ENCODE measurements at places on chromosomes 2 and 18.

- DNase-seq, result no peak
Measured at GRCh38 chr2:140596447-140596846, 1534.4 kb downstream of the LRP1B start.

DNA sequence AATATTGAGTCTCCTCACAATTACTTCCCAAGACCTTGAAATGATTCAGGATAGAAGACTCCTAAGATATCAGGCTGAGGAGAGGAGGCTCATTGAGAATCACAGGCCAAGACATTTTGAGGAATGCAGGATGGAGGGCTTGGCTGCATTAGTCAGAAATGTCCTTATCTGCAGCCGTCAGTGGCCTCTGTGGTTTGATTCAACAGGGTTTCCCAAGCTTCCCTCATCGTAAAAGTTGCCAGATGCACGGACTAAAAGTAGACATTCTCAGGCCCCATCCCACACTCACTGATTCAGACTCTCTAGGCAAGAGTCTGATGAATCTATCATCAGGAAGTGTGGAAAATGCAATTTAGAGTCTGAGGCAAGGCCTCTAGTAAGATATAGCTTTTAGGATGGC is 34.0 kb upstream of the TMEM178A start:
- DNase-seq, result no peak

DNA sequence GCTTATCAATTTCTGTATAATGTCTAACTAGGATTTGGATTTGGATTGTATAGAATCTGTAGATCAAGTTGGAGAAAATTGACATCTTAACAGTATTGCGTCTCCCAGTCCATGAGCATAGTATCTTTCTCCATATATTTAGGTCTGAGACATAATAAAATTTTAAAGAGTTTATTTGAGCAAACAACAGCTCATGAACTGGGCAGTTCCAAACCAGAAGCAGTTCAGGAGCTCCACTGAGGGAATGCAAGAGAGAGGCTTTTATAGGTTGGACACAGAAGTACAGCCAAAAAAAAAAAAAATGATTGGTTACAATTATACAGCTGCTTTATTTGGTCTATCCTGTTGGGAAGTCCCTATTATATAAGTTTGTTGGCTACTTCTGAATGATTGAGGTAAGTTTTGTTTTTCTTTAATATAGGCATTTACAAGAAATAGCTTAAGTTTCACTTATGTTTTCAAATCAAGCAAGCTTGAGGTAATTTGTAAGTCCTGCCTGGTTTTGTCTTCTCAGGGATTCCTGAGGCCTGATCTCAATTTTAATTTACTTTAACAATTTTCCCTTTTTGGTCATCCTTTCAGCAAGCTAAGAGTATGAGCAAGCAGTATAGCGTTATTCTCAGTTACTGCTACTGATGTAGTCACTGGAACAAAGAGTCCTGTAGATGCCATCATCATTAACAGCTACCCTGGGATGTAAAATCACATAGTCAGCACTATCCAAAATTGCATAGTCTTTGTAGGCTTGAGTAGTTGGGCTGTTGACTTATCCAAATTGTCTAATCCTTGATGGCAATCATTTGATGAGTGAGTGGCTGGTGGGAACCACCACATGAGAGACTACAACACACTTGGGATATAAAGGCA is 27.5 kb upstream of the RUFY4 start:
- DNase-seq, result no peak

DNA sequence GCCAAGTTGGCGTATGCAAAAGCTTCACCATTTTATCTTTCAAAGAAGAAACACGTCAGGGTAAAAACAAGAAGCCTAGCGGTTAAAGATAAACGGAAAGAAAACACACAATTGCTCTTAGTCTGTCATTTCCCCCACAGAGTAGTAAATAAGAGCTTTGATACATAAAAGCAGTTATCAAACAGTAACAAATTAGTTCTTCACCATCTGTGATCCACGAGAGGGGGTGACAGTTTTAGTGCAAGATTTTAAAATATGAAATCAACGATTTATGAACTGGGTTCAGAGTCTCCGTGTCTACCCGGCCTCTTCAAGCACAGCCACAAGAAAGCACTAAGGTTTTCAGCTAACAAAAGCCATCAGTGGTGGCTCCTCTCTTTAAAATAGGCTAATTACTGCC is 703.9 kb upstream of the ID2 start:
- DNase-seq, result no peak

Data from WTC11 (cell line).